ENCODE measurements at places on chromosomes 5 and 9.
A peak's percentile ranks its signal among the peaks of the same experiment; 100 is the strongest.

GRCh38 chr5:139245637-139246339 is 47.6 kb upstream of the SIL1 start:
- no peak for DNase-seq

DNA sequence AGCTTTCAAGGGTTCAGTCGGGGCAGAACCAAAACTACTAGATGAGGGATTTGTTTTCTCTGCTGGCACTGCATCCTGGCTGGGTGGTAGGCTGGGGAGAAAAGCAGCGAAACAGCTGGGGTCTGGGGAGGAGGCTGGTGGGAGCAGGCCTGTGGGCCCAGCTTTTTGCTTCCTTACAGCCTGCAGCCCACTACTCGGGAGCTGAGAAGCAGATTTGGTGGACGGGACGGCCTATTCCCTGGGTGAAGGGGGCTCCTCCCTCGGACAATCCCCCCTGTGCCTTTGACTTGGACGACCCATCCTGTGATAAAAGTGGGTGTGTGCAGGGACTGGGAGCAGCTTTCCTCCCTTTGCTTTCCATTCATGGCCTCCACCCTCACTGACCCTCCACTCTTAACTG is 9.1 kb downstream of the NPR2 start:
- no peak for DNase-seq

- DNase-seq: peak; percentile 37
Observed at GRCh38 chr9:21455320-21455719, 15.1 kb downstream of the IFNA1 start.

GRCh38 chr9:127058645-127059021 is 63.8 kb downstream of the ANGPTL2 start:
- no peak for DNase-seq

- no peak for DNase-seq
Observed at GRCh38 chr5:91121347-91121993, 261.6 kb downstream of the ARRDC3 start.

DNA sequence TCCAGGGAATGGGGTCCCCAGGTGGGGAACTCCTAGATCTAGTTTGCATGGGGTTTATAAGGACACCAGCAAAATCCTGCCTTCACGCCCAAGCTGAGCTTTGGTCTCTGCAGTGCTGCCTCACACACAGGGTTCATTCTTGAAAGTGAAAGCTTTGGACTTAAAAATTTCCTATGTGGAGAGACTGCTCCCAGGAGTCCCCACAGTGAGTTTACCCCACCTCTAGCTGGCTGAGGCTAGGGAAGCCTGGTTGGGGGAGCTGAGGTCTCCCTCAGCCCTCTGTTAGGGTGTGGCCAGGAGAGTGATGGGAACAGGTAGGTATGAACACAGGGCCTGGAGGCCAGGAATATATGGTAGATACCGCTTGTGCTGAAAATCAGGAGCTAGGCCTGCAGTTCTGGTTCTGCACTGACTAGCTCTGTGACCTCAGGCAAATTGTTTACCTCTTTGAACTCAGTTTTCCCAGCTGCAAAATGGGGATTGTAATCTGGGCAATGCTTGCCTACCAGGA is 41.5 kb upstream of the LARP1 start:
- no peak for DNase-seq

GRCh38 chr9:108478431-108479332 is 377.1 kb downstream of the ACTL7B start:
- DNase-seq: no peak

GRCh38 chr5:113052041-113052795 is 75.6 kb downstream of the DCP2 start:
- no peak for DNase-seq

- no peak for DNase-seq
Observed at GRCh38 chr5:180825768-180826525, 23.3 kb upstream of the MGAT1 start.

DNA sequence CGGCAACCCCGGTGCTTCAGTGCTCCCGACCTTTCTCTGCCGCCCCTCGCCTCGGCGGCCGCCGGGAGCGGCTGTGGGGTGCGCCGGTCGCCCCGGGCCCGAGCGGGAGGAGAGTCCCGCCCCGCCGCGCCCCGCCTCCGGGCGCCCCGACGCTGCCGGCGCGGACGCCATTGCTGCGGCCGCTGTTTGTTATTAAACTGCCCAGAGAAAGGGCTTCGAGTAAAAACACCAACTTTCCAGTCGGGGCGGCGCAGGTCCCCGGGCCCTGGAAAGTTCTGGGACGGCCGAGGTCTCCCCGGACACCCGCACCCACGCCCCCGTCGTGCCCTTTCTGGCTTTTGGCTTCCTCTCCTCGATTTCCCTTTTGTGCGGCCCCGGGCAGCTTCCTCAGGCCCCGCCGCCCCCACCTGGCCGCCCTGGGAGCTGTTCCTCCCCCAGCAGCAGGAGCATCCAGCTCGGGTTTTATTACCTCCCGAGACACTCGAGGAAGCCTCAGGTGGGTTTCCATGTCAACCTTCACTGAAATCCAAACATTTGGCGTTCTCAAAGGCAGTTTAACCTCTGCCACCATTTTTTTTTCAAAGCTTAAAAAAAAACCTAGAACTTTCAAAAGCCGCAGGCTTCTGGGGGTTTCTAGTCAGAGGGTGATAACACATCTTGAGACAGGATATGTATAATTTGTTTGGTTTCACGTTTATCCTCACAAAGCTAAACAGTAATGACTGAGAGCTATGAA is 334.4 kb downstream of the CWC27 start:
- DNase-seq: peak; percentile 72

DNA sequence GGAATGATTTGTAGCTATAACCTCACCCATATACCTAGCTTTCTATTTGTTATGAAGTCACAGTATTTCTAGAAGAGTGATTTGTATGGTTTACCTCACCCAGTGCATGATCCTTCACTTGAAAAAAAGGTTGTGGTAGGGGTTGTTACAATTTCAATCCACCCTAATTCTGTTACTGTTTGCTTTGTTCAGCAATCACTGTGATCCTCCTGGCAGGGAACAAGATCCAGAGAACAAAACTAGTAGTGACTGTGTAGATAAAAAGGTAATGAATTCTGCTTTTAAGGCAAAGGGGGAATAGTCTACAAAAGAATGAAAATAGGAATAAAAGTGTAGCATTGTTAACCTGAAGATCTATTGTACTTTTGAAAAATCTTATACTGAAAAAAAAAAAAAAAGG is 191.3 kb upstream of the SH3GL2 start:
- no peak for DNase-seq

- no peak for DNase-seq
Observed at GRCh38 chr9:101527066-101527465, 6.6 kb upstream of the RNF20 start.

DNA sequence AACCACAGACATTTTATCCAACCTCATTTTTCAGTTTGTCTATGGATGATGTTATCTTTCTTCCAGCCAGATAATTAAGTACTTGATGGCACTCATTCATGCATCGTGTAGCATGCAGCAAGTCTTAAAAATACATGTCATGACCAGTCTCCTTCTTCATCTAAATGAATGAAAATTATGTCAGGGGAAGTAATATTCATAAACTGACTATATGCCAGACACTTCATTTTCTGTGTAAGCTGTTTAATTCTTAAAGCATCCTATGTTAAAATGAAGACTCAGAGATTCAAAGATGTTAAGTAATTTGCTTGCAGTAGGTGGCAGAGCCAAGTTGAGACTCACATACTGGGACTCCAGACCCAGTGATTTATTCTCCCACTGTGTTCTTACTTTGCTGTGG is 181.7 kb upstream of the CD180 start:
- DNase-seq: no peak

DNA sequence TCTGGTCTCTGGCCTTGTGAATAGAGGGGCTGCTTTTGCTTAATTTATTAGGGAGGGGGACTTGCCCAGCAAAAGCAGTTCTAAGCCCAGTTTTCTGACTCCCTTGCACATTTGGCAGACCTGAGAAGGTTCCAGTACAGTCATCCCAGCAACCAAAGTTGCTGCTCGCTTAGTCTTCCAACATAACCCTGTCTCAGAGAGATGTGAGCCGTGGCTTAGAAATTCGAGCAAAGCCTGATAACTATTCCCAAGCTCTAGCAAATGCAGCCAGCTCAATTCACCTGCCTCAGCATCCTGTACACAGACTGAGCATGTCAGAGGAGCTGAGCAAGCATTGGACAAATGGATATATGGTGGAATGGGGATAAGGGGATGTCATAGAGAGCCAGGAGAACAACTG is 401.9 kb downstream of the SPOCK1 start:
- no peak for DNase-seq

DNA sequence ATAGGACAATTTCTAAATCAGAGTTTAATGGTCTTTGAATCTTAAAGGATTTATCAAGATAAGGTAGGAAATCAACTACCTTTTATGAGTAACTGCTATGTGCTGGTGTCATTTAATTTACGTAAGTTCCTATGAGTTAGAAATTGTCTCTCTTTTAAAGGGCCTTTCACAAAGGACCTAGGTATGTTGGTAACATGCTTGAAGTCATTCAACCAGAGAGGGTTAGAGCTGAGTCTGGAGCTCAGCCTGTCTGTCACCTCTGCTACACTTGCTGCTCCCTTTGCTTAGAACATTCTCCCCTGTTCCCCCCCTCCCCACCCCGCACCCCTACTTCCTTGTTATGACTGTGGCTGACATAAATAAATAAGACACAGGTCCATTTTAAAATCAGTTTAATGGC is 190.3 kb upstream of the SEMA6A start:
- no peak for DNase-seq

GRCh38 chr9:99823681-99824377 is 2.1 kb downstream of the NR4A3 start:
- DNase-seq: peak; percentile 71

- DNase-seq: no peak
Observed at GRCh38 chr5:118558871-118559270, 429.5 kb downstream of the DTWD2 start.

DNA sequence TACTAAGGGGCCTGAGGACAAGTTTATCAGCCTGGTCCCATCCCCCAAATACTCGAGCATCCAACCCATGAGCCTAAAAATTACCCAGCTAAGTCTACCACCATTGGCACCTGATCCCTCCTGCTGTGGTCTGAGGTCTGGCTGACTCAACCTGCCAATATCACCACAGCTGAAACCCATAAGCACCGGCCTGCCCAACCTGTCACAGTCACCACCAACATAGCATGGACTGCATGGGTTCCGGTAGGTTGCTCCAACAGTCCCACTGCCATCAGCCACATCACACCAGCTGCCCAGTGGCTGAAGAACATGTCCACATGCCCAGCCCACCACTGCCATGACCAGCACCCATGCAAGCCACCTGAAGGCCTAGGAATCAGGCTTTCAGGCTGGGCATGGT is 495.0 kb downstream of the PRELID2 start:
- DNase-seq: no peak

- no peak for DNase-seq
Observed at GRCh38 chr5:57499262-57500050, 16.8 kb upstream of the ACTBL2 start.

GRCh38 chr5:120576588-120576987 is 112.5 kb downstream of the PRR16 start:
- no peak for DNase-seq

DNA sequence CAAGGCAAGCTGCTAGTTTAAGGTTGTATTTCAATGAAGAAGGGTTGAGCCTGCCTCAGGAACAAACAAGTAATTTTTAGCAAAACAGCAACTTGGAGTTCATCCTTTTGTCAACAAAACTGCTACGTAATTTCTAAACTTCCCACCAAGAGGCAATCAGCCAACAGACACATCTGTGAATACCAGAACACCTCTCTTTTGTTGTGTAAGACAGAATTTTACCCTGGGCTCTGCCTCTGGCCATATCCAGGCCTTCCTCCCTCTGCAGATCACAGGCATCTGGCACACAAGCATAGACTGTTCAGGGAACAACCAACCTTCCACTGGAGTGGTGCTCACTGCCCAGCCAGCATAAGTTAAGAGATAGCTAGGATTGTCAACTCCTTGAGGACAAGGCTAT is 409.0 kb downstream of the SPOCK1 start:
- no peak for DNase-seq

DNA sequence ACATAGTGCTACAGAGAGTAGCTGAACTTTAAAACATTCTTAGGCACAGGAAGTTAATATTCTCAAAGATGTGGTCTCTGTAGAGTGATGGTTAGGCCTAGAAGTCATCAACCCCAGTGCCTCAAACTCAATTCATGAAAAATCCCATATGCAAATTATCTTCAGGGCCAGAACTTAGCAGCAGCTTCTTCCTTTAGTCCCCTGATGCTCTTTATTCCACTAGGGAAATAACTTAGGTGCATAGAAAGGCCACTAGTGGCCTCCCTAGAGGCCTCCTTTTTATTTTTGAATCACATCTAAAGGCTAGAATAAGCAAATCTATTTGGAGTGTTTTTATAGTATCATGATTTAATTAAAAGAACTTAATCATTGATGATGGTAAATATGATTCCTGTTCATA is 88.3 kb downstream of the GIN1 start:
- DNase-seq: no peak

GRCh38 chr5:176792655-176793342 is 17.6 kb upstream of the UNC5A start:
- DNase-seq: no peak

GRCh38 chr9:109030426-109030825 is 17.1 kb upstream of the CTNNAL1 start:
- no peak for DNase-seq

DNA sequence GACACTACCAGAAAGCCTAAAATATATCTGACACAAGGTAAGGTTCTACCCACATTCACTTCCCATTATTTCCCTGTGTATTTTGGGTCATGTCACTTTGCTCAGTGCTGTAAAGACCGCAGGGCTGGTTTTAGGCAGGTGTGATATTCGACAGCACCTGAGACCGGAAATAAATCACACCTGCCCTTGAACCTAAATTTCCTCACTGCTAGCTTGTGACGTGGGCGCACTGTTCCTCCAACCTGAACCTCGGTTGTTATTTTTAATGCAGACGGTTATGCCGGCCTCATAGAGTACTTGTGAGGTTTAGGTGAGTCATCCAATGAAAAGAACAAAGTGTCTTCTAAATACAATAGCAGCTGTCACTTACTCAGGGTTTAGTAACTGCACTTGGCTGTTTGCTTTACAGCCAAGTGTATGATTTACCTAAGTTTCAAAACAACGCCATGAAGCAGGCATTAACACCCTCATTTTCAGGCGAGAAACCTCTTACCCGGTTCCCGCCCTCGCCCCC is 20.7 kb upstream of the ZNF782 start:
- peak; percentile 5 for DNase-seq

- DNase-seq: no peak
Observed at GRCh38 chr5:6787941-6788340, 74.7 kb downstream of the TENT4A start.

- DNase-seq: no peak
Observed at GRCh38 chr5:164433106-164433870, 927.9 kb downstream of the MAT2B start.

DNA sequence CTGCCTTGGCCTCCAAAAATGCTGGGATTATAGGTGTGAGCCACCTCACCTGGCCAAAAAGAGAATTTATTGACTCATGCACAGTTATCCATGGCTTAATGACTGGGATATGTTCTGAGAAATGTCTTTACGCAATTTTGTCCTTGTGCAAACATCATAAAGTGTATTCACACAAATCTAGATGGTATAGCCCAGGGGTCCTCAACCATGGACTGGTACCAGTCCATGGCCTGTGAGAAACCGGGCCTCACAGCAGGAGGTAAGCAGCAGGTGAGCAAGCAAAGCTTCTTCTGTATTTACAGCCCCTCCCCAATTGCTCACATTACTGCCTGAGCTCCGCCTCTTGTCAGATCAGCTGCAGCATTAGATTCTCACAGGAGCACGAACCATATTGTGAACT is 12.4 kb upstream of the SIL1 start:
- DNase-seq: no peak

- DNase-seq: no peak
Observed at GRCh38 chr5:128782446-128782845, 182.8 kb upstream of the SLC27A6 start.

GRCh38 chr5:96893342-96893741 is 17.0 kb downstream of the ERAP2 start:
- DNase-seq: no peak
